ENCODE measurements at places on chromosomes 3 and 15.
A peak's percentile ranks its signal among the peaks of the same experiment; 100 is the strongest.

DNA sequence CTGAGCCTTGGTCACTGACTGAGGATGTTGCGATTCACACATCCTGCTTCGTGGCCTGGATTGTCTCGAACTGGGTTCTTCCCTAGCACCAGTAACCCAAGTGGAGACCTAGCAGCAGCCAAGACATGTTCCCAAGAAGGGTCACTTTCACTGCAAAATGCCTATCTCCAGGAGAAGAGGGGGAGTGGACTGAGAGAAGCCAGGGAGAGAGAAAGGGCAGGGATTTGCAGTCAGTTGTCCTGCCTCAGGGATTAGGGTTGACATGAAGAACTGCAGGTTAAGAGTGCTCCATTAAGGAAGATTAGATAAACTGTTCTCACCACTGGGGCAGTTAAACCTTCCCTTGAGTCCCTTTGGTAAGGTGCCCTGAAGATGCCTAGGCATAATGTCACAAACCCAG, 5.7 kb upstream of the CD276 start:
- DNase-seq, result no peak

GRCh38 chr15:38477637-38478036, 23.7 kb downstream of the FAM98B start:
- no peak for DNase-seq

DNA sequence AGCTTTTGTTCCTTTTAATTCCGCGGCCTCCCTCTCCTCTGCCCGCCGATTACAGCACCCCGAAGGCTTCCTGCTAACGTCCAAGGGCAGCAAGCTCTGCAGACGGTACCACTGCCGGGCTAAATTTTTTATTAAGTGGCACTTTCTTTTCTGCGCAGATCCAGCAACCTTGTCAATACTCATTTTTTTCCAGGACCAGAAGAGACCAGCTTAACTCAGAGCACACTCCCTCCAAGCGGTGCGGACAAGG, 542 bp upstream of the MEIS2 start:
- no peak for DNase-seq

- no peak for DNase-seq
These were observed 331.1 kb downstream of the CHST2 start for GRCh38 chr3:143450632-143451031.

GRCh38 chr3:32469151-32469874, 33.3 kb downstream of the CMTM6 start:
- DNase-seq, result no peak

- DNase-seq, result peak; percentile 56
These were observed 462 bp downstream of the EDEM1 start for GRCh38 chr3:5187920-5188418.

- no peak for DNase-seq
These were observed 343.1 kb downstream of the OXSM start for GRCh38 chr3:26132942-26133341.
